ENCODE measurements at places on chromosomes 13 and 19. TPM values are rescaled to one million over a fixed set of nuclear protein-coding genes. Genes with fewer than 3 reads are reported as not detected.

- no peak for DNase-seq
Observed at GRCh38 chr13:71524613-71525304, 342.2 kb downstream of the DACH1 start.

DNA sequence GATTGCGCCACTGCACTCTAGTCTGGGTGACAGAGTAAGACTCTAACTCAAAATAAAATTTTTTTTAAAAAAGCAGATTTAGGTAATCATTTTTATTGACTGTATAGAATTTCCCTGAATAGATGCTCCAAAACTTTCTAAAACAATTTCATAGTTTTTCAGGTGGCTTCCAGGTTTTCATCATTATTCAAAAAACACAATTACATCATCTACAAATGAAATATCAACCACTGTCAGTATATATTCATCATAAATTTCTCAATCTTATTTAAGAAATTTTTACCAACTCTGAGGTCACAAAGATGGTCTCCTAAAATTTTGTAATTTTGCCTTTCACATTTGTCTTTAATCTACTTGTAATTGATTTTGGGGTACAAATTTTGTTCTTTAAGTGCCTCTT, 48.1 kb downstream of the ZC3H13 start:
- no peak for DNase-seq

ZSCAN5B gene
- total RNA-seq = not detected

DNA sequence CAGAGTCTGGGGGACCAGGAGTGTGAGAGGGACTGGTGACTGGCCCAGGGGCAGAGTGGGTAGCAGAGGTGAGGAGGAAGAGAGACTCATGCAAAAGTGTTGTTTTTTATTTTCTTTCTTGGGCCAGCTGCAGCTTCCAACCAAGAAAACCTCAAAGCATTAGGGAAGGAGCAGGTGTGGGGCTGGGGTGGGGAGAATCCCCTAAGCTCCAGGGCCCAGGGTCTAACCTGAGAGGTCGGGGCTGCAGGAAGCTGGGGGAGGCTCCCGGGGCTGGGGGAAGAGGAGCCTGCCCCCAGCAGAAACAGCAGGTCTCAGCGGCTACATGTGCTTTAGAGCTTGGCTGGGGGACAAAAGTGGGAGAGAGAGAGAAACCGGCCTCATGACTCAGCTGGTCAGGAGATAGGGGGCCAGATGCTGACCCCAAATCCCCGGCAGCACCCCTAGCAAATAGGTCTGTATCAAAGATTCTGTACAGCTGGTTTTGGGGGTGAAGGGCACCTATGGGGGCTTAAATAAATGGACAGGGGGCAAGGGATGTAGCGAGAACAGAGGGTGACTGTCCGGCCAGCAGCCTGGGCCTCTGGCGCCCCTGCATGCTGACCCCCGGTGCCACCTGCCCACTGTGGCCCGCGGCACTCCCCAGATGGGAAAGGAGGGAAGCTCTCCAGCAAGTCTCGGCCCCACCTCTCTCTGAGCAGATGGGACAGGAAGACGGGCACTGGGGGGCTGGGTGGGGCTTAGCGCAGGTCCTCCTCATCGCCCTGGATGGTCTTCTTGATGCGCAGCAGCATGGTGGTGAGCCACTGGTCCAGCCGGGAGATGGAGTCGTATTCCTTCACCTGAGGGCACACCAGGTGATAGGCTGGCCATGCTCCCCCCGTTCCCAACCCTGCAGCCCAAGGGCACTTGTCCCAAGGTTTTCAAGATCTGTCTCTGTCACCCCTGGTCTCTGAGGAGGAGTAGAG, 3.8 kb upstream of the KPTN start:
- no peak for DNase-seq

DNA sequence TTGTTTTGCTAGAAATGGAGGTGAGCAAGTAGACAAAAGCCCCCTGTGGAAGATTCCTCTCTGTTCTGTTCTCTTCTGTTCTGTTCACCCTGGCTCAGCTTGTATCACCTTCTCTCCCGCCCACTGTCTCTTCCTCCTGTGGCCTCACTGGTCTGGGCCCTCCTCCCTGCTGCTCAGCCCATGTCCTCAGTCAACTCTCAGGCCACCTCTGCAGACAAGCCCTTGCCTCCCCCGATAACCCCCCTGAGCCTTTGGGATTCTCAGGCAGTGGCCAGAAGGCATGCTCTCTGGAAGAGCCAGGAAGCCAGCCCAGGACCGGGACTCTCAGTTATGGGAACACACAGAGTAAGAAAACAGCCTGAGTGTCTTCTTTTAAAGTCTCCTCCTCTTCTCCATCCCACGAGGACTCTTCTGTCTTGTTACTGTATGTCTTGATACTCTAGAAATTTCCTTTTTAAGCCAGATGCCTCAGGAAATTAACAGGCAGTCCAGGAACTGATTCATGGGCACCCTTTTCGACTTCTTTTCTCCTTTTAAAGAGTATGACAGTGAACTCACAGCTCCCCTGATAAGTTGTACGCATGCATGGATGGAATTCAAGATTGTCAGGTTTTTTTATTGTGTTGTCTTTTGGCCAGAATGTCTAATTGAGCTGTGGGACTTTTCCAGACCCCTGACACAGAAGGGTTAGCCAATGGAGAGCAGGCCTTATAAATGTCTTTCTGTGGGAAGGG, 33.7 kb downstream of the SHISA2 start:
- no peak for DNase-seq

OVOL3 gene
- not detected for total RNA-seq

DNA sequence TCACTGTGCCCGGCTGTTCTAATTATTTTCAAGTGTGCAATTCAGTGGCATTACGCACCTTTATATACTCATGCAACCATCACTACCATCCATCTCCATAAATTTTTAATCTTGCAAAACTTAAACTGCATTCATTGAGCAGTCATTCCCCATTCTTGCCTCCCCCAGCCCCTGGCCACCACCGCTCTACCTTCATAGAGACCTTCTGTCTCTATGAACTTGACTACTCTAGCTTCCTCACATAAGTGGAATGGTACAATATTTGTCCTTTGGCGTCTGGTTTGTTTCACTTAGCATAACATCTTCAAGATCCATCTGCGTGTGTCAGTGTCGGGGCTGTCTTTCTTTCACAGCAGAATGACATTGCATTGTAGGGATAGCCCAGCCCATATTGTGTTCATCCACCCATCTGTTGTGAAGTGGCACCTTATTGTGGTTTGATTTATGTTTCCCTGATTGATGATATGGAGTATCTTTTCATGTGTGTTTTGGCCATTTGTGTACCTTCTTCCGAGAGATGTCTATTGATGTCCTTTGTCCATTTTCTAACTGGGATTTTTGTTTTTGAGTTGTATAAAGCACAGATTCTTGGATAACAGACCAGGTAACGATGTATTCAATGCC, 64.8 kb upstream of the FLT1 start:
- DNase-seq = no peak

GRCh38 chr13:98648141-98648540, 71.2 kb upstream of the STK24 start:
- DNase-seq = no peak

GRCh38 chr13:75715601-75716523, 79.7 kb downstream of the LMO7 start:
- no peak for DNase-seq

- DNase-seq = no peak
Observed at GRCh38 chr13:98390086-98390715, 186.7 kb downstream of the STK24 start.

MICOS13 gene
- 34.5 TPM for total RNA-seq

- DNase-seq = no peak
Observed at GRCh38 chr13:98188544-98189166, 11.6 kb upstream of the RNF113B start.

DNA sequence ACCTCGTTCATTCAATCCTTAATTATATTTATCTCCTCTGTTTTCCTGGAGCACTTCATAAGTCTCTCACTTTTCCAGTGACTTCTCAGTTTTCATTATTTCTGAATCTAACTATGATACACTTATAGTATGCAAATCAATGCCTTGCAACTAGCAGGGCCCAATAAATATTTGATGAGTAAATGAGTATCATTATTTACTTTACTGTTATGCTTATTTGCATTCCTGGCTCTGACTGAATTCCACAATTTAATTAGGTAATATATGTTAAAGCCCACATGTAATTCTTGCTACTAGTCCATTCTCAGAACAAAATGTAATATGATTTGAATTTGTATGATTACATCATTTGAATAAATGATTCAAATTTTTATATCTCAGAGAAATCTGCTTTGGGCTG, 1595.1 kb upstream of the MIR17HG start:
- no peak for DNase-seq

DNA sequence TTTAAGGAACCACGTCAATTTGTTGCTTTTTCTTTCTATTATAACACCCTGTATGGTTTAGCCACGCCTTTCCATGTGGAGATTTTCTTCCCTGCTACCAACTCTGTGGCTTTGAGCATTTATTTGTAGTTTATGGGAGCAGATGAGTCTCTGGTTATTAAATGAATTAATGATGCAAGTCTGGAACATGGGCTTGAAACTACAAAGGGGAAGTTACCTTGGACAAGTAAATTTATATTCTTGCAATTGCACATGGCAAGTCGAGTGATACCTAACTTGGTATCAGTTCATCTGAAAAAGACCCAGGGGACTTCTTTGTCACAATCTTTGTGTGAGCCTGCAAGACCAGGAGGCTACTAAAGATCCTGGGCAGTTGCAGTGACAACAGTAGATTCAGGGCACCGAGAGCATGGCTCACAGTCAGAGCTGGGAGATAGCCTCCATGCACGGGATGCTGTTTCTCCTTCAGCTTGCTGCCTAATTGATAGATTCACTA, 24.4 kb downstream of the B3GLCT start:
- no peak for DNase-seq

DNA sequence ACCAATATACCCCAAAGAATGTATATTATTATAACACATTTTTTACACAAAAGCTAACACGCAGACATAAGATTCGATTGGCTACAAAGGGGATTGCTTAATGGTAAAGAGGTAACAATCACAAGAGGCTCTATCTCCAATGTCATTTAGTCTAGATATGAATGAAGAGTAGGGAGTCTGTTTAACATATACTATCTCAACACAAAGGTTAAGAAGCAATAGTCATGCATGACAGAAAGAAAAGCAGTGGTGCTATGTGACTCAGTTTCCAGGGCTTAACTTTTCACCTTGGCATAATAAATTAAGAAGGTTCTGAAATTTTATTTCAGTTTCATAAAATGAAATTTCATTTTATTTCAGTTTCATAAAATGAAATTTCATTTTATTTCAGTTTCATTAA, 33.3 kb downstream of the UFM1 start:
- no peak for DNase-seq

- DNase-seq = no peak
Observed at GRCh38 chr13:110268061-110268460, 38.9 kb downstream of the COL4A1 start.

DNA sequence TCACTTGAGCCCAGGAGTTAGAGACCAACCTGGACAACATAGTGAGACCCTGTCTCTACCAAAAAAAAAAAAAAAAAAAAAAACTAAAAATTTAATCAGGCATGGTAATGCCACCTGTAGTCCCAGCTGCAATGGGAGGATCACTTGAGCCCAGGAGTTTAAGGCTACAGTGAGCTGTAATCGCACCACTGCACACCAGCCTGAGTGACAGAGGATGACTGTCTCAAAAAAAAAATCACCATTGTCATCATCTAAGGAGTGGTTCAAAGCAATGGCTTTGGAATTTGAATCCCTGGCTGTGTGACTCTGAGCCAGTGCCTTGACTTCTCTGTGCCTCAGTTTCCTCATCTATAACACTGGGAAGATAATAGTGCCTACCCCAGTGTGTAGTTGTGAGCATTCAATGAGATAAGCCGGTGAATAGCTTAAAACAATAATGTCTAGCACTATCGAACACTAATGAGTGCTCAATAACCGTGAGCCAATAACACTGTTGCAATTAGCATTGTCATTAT, 11.5 kb downstream of the IGSF23 start:
- DNase-seq = no peak

GRCh38 chr13:40668335-40668734, 1.9 kb upstream of the FOXO1 start:
- peak; percentile 69 for DNase-seq

DNA sequence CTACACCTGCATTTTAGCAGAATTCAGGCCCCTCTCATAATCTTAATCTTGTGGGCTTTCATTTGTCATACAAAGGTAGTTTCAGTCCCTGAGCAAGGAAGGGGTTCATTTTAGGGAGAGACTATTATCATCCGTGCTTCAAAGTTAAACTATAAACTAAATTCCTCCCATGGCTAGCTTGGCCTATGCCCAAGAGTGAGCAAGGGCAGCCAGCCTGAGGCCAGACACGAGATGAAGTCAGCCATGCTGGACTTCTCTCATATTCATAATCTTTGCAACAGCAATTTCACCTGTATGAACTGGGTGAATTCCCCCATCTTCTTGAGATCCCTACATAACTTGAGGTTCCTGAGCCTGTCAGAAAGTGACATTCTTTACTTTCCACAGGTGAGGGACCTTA, 13.0 kb downstream of the ERICH4 start:
- no peak for DNase-seq

GRCh38 chr13:74077375-74077774, 56.8 kb downstream of the KLF12 start:
- no peak for DNase-seq

ADGRE1 gene
- 0.24 TPM for total RNA-seq

DNA sequence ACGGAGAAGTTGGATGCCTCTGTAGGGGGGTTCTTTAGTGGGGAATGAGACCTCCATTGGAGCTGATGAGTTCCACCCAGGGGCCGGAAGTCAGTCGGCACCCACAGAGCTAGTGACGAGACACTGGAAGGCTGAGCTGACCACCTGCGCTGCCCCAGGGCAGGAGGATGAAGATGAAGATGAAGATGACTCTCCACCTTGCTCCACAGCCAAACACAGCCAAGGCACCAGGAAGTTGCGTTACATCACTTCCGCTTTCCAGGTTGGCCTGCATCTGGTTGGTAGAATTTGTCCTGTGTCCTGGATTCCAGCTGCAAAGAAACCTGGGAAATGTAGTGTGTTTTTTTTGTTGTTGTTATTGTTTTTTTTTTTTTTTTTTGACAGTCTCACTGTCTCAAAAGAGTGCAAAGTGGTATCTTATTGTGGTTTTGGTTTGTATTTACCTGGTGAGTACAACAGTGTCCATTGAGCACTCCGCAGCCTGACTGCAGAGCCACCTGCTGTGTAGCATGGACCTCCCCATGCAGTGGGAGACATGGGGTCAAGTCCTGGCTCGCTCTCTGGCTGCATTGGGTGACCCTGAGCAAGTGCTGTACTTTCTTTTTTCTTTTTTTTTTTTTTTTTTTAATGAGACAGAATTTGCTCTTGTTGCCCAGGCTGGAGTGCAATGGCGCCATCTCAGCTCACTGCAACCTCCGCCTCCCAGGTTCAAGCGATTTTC, 1.9 kb downstream of the TBC1D17 start:
- no peak for DNase-seq

KLK14 gene
- 0.59 TPM for total RNA-seq

KLK5 gene
- total RNA-seq = not detected

TNFAIP8L1 gene
- 21.7 TPM for total RNA-seq

PNMA8B gene
- total RNA-seq = 0.32 TPM

GRCh38 chr19:19446655-19447437, 41.4 kb downstream of the GATAD2A start:
- DNase-seq = no peak

GRCh38 chr13:91482427-91482826, 84.0 kb downstream of the GPC5 start:
- no peak for DNase-seq
